ENCODE measurements at places on chromosomes 12 and 14.

- no peak for DNase-seq
Measured at GRCh38 chr14:90349739-90350138, 18.0 kb upstream of the NRDE2 start.

GRCh38 chr12:3034067-3034750, 43.0 kb upstream of the TSPAN9 start:
- DNase-seq: peak; percentile 81

GRCh38 chr12:78853231-78853630, 11.3 kb upstream of the SYT1 start:
- DNase-seq: no peak

DNA sequence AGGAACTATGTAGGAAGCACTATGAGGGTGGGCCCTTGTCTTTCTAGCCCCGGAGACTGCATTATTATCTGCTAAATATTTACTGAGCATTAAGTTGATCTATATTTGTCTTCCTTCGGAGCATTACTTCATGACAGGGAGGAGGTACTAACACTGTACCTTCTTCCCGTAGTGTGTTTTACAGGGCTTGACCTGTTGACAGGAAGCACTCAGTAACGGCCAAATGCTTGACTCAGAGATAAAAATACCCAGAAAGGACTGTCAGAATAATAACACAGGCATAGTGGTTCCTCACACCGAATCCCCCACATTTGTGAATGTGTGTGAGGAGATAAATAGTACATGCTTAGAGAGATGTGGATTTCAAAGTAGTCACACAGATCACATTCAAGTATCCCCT, 466.6 kb downstream of the EGLN3 start:
- no peak for DNase-seq

DNA sequence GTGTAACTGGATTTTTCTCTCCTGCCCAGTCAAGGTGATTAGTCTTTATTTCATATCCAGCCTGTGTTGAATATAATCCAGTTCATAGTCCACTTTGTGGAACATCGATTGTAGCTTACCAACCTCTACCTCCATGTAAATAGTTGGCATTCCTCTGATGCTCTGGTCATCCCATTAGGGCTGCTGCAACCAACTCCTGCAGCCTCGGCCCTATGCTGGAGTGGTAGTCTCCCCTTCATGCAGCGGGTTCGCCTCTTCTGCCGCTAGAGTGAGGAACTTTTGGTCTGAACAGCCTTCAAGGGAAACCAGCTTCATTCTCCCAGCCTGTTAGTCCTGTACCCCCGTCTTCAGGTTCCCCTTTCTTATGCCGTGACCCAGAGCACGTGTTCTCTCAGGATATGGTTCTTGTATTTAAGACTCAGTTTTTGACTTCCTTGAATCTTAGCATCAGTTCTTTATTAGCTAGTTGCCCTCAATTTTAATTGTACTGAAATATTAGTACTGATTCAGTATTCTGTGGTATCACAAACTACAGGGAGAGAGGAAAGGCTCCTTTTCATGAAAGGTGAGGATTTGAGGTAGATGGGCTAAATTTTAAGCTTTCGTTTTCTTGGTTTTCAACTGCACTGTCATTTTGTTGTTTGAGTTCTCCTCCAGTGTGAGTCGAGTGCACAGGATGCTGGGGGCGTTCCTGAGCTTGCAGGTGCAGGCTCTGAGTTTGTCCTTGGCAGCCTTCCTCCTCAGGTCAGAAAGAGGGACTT, 33.2 kb downstream of the ZNF664 start:
- DNase-seq: no peak

DNA sequence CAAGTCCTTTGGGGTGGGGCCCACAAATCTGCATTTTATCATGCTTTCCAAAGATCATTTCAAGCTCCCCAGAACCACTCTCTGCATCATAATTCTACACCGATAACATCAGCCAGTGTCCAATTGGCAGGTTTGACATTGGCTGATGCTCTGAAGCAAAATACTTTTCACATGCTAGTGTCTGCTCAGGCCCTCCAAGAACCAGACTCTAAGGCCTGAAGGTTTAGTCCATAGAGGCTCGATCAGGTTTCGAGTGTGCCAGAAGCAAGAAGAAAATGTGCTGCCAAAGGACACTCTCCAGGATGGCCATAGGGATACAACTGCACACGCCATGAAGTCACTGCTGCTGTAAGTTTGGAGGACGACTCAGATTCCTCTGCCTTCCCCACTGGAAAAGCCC, 280.3 kb downstream of the KSR2 start:
- no peak for DNase-seq

GRCh38 chr12:132014915-132015280, 65.2 kb downstream of the EP400 start:
- no peak for DNase-seq

DNA sequence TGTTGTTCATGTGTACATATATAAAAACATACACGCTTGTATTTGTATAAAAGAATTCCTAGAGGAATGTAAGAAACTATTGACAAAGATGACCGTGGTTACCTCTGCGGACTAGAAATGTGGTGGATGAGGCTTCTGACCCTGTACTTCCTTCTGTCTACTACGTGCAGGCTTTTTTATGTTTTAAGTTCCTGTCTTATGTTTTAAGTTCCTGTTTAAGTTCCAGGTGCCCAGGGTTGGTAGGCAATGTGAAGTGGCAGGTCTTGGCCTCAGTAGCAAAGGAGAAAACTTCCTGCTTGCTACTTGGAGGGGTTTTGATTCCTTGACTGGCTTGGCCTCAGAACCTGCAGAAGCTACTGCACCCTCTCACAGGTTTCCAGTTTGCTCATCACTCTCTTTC, 11.6 kb downstream of the POMT2 start:
- no peak for DNase-seq

Measured in G401 (cell line).